ENCODE measurements at places on chromosomes 5 and 9.

- DNase-seq = no peak
Measured at GRCh38 chr9:137433916-137434431, 7.2 kb downstream of the ENTPD8 start.

- DNase-seq = no peak
Measured at GRCh38 chr9:113973963-113974413, 97.9 kb downstream of the ZNF618 start.

DNA sequence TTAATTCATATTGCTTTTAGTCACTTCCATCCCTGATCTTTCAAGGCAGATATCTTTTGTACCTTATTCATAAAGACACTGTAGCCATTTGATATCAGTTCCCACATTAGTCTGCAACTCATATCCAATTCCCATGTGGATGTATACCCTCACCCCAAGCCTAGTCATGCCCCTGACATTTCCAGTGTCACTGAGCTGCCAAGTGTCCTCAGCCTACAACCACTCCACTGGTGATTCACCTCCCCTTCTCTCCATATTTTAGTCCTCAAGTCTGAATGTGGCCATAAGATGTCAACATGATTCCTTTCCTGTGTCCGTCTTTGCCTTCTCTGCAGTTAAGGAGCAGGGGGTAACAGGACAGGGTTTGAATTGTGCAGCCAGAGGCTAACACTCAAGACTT lies 346.9 kb downstream of the RAB3C start:
- no peak for DNase-seq

DNA sequence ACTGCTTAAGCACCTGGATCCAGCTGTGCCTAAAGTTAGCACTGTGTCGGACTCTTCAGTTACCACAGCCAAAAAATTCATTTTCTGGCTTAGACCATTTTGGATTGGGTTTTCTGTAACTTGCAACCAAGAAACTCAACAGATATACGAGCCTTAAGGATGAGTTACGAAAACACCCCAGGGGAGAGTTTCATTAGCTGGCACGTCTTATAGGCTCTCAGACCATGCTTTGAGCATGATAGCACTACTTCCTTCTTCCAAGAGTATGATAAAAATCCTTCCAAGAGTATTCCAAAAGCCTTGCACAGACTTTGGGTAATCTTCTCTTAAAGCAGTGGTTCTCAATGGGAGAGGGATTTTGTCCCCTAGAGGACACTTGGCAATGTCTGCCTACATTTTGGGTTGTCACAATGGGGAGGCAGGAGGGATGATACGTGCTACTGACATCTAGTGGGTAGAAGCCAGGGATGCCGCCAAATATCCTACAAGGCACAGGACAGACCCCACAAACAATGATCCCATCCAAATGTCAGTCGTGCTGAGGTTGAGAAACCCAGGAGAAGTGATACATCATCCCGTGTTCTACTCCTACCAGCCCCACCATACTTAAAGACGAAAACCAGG lies 64.8 kb downstream of the SMIM23 start:
- no peak for DNase-seq

GRCh38 chr9:105414947-105415661 lies 32.7 kb upstream of the FSD1L start:
- peak; percentile 60 for DNase-seq

- DNase-seq = no peak
Measured at GRCh38 chr9:86176468-86176867, 77.1 kb upstream of the GOLM1 start.

- DNase-seq = no peak
Measured at GRCh38 chr5:77218263-77218662, 7.8 kb downstream of the PDE8B start.

DNA sequence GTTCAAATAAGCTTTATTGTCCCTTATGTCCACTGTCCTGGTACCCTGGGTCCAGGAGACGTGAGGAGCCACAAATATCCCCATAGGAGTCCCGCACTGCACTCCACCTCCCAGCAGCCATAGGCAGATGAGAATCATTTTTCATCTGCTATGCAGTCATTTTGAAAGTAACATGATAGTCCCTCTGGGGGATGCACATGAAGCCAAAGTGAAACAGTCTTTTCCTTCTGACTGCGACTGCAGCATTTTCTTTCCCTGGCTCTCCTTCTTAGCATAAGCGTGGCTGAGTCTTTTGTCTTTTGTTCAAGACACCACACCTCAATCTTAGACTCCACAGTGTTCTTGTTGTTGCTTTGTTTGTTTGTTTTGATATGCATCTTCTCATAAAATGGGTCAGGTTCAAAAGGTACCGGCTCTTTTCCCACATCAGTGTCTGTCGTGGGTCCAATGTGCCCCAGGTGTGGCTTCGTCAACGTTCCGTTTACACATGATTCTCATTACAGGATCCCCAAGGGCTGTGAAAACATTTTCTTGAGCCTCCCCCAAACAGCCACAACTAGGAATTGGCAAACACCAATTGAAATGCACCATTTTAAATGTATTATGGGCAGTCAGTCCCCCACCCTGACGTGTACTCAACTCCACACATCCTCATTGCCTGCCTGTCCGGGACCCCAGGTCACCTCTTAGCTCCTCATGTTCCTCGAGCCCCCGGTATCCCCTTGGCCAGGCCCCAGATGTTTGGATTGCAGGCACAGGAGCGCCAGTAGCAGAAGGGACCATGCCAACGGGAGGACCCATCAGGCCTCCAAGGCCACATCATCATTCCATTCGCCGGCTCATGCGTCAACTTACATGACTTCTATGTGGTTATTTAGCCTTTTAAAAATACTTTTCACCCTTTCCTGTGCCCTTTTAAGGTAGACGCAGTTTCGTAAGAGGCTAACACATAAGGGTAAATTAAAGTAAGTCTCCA lies 237.8 kb upstream of the DAPK1 start:
- no peak for DNase-seq

- no peak for DNase-seq
Measured at GRCh38 chr5:40587376-40587775, 92.3 kb upstream of the PTGER4 start.

- DNase-seq = no peak
Measured at GRCh38 chr9:2966565-2967300, 122.8 kb upstream of the PUM3 start.

GRCh38 chr5:10757922-10758555 lies 3.0 kb downstream of the DAP start:
- DNase-seq = no peak
